Right lobe of liver (tissue), 6 donors: ENCODE measurements at places on chromosomes 2 and 18. TPM values are rescaled to one million over a fixed set of nuclear protein-coding genes. Genes with fewer than 3 reads are reported as not detected.

Gene SOWAHC
- 55.1 TPM for total RNA-seq

Gene LOXL3
- 3.0 TPM for total RNA-seq

Gene IL36G
- total RNA-seq, result not detected

Gene CAPN14
- total RNA-seq, result 0.12 TPM

Gene VWA3B
- 0.24 TPM for total RNA-seq

Gene ELOA2
- not detected for total RNA-seq

Gene MAP3K19
- not detected for total RNA-seq

Gene ANTXR1
- 2.6 TPM for total RNA-seq

Gene GPR55
- total RNA-seq, result 0.07 TPM

Gene GULP1
- 4.4 TPM for total RNA-seq

Gene IL1A
- total RNA-seq, result not detected

Gene SLC9A4
- not detected for total RNA-seq

Gene UGT1A10
- total RNA-seq, result 0.11 TPM

DNA sequence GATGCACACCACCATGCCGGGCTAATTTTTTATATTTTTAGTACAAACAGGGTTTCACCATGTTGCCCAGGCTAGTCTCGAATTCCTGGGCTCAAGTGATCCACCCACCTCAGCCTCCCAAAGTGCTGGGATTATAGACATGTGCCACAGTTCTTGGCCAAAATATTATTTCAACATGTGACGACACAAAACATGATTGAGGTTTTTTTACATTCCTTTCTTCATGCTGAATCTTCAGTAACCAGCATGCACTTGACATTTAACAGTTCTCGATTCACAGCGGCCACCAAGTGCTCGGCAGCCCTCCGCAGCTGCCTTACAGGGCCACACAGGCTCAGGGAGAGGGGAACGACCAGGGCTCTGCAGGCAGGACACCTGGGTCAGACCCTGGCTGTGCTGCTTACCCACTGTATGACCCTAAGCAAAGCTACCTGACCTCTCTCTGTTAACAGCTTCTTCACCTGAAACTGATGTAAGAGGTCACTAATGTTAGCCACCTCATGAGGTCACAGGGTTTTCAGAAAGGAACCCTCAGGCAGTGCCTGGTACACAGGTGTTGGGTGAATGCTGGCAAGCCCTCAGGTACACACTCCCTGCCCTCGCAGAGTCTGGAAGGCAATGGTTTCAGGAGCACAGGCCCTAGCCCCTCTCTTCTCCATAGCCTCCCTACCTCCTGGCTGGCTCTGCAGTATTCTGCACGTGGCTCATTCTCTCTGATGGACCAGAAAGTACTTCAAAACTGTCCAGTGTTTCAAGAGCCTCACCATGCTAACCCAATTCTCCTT, 25.7 kb downstream of the TUBB6 start:
- DNase-seq, result no peak

- no peak for DNase-seq
These were observed 11.6 kb upstream of the HNMT start for GRCh38 chr2:137952586-137953129.

GRCh38 chr2:33617989-33618388, 18.9 kb upstream of the FAM98A start:
- DNase-seq, result no peak

- DNase-seq, result no peak
These were observed 759.4 kb downstream of the CBLN2 start for GRCh38 chr18:71784777-71785176.

DNA sequence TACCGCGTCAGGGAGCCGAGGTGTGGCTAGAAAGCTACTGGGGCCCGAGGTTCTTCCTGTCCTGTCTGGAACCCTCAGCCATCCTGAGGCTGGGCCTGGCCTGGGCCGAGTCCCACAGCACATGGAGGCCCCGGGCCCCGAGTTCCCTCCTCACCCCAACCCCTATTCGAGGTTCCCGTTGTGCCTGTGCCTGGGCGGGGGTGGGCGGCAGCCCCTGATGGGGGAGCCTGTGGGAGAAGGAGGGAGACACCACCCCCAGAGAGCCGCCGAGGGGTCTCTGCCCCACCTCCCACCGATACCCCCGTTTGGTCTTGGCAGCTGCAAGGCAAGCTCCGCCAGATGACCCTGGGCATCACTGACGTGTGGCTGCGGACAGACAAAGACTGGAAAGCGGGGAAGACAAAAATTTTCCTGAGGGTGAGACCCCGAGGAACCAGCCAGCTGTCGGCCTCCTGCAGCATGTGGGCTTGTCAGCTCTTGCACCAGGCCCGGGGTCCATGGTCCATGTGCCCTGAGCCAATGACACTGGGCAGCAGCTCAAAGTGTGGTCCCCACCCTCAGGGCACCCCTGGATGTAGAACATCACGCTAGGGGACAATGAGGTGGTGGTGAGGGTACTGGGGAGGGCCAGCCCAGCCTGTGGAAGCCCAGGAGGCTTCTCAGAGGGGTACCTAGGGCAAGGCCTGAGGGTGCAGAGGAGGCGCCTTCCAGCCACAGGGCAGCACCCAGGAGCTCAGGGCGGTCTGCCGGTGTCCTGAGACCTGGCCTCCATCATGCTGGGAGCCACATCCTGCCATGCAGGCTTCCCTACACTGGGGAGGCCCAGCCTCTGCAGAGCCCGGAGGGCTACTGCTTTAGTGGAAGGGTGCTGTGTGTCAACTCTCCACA, 52.5 kb upstream of the GPR17 start:
- no peak for DNase-seq

DNA sequence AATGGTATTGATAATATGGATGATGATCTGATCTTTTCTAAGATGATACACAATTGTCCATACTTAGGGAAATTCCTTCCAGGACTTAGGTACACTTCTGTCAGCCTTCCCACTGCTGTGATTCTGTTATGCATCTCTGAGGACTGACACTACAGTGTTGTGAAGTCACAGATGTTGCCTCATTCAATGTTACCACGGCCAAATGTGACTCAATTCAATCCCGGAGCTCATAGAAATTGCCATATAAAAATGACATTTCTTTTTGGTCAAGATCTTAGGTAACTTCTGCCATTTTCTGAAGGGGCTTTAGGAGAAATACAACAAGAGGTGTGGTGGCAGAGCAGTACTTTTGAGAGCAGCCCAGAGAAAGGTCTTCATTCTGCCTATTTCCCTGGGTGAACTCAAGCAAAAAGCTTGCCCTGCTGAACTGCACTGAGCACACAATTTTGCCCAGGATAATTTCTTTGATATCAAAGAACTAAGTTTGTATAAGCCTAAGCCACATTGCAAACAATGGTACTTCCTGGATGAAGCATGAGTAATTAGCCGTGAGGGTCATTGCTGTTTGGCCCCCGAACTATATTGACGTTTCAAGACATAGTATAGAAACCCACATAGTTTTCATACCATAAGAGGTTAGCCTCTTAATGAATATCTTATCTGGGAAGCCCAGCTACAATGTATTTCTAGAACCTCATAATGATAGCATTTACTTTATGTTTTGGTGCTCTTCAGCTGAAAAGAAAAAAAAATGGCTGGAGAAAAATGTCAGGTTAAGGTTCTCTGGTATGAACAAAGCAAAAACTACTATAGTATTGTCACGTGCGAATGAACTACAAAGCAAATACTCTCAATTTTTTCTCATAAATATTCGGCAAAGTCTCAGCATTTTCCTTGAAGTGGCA, 437.4 kb downstream of the MEIS1 start:
- no peak for DNase-seq

DNA sequence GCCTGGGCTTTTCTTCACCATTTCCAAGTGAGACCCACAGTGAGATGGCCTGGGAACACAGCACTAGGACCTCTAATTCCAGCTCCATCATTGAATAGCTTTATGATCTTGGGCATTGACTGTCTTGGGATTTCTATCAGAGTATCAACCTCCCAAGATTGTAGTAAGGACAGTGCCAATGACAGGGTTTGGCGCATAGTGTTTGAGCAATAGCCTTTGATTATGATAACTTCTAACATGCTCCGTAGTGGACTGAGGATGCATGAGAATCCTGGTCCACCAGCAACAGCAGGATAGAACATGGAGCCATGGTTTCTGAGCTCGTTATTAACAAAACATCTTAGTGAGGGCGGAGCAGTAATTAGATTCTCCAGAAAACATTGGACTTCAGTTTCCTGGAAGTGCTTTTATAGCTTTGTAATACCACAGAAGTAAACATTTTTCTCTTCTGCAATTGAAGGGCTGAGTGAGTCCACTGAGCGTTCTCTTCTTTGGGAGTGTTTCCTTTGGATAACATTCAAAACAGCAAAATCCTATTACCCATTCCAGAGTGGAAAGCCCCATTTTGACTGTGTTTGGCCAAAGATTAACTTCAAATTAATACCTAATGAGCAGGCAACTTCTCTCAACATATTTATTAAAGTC, 63.7 kb downstream of the IL1R2 start:
- no peak for DNase-seq

GRCh38 chr2:171404719-171405118, 29.1 kb downstream of the METTL8 start:
- no peak for DNase-seq

DNA sequence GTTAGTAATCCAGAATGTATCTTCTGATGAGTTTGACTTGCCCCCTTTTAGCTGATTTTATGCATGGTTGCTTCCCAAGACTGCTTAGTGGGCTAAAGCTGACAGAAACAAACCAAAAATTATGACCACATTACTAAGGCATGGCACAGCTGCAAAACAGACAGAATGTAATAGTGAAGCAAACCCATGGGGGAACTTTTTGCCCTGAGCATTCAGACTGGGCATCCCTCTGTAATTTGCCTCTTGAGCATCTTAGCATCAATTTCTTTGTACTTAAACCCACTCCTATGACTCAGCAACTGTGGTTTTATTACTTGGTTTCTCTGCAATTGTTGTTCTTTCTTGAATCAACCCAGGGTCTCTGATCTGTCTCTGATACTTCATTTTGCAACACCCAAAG, 487.3 kb upstream of the DCC start:
- DNase-seq, result no peak

DNA sequence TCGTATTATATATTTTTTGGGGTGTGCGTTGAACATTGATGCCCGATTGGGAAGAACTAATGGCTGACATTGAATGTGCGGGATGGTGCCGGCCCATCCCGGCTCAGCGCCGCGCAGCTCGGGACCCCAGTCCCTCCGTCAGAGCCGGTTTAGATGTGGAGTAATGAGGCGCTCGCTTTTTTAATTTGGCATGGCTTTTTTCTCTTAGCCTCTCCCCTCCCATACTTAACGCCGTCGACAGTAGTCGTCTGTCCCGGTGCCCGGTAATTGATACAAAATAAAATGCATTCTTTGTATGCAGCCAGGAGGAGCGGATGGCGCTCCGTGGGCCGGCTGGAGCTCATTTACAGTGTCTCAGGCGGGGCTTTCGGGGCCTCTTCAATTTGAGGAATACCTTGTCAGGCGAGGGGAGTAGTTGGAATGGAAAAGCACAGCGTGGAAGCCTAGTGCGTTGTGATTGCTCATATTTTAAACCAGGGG, 209.2 kb downstream of the GBX2 start:
- DNase-seq, result no peak

GRCh38 chr2:60530660-60531281, 22.7 kb downstream of the BCL11A start:
- peak; percentile 88 for DNase-seq

GRCh38 chr18:13256444-13257305, 38.1 kb downstream of the LDLRAD4 start:
- peak; percentile 29 for DNase-seq

DNA sequence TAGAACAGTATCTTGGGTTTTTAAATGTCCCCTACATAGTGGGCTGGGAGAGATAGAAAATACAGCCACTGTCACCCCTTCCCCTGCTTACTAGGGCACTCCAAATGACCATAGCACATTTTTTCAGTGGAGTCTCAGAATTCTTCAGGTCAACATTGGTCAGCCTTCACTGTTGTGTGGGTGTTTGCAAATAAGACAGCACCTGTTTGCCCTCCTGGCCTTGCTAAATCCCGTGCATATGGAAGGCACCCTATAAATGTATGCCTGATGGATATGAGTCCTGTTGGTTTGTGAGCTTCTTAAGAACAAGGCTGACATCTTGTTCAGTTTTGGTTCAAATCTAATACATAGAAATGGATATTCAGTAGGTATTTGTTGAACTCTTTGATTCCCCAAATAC, 12.5 kb downstream of the ITGA6 start:
- DNase-seq, result no peak

DNA sequence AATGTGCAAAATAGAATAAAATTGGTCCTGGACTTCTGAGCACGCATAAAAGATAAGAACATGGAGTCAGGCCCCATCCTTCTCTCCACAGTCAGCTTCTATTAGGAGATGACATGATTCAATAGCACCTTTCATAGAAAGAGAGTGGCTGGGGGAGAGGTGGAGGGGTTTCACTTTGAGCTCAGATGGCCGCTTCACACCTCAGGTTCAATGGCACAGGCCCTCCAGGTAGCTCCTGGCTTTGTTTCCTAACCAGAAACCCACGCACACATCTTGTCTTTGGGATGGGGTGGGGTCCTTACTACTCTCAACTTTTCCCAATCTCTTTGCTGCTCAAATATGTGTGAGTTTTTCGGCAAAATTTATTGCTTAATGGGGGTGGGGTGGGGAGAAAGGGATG, 332.3 kb downstream of the CLIP4 start:
- DNase-seq, result no peak

- DNase-seq, result no peak
These were observed 862.3 kb downstream of the SUCLG1 start for GRCh38 chr2:83596592-83597282.

- DNase-seq, result no peak
These were observed 49.8 kb downstream of the LDLRAD4 start for GRCh38 chr18:13268158-13269012.

DNA sequence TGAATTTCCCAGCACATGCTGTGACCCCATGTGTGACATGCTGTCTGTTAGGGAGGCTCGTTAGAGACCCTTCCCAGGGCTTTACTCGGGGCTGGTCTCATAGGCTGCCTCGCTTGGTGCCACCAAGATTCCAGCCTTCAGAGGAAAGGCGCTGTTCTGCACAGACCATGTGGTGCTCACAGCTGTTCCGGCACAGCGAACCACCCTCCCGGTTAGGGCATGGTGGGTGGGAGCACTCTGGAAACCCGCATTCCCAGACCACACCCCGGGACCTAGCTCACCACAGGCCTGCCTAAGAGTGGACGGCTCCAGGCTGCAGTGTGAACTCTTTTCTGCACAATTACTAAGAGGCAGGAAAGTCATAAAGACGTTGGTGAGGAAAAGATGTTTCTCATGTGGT, 112.0 kb downstream of the MBP start:
- DNase-seq, result no peak

DNA sequence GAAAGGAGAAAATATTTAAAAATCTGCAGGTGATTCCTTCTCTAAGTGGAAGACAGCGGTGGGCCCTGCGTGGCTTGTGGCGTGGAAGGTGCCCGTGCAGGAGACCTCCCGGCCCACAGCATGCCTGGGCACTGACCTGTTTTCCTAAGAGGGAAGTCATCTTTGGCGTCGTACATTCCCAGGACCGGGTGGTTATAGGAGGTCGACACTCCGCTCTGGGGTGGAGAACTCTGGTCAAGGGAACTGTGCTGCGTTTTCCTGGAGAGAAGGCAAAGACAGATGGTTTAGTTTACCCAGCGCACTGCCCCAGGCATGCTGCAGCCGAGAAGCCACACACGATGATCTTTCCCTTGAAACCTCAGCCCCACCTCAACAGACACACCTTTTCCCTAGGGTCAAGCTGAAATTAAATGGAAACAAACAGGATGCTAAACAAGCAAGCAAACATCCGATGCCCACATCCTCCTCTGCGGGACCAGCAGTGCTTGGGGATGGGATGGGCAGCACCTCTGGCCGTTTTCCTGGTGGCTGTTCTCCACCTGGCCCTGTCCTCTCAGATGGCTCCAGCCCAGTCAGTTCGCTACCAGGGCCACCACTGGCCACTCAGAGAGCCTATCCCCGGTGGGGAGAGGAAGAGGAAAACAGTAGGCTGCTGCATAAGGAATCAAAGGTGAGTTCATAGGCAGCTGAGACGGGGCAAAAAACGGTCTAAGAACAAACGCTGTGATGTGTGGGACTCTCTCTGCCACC, 244.1 kb downstream of the HDAC4 start:
- DNase-seq, result peak; percentile 41
